ENCODE measurements at places on chromosomes 16 and 17.

GRCh38 chr16:48365025-48365600, 20.1 kb downstream of the SIAH1 start:
- peak; percentile 22 for DNase-seq

GRCh38 chr17:19996502-19996901, 12.7 kb upstream of the SPECC1 start:
- no peak for DNase-seq

DNA sequence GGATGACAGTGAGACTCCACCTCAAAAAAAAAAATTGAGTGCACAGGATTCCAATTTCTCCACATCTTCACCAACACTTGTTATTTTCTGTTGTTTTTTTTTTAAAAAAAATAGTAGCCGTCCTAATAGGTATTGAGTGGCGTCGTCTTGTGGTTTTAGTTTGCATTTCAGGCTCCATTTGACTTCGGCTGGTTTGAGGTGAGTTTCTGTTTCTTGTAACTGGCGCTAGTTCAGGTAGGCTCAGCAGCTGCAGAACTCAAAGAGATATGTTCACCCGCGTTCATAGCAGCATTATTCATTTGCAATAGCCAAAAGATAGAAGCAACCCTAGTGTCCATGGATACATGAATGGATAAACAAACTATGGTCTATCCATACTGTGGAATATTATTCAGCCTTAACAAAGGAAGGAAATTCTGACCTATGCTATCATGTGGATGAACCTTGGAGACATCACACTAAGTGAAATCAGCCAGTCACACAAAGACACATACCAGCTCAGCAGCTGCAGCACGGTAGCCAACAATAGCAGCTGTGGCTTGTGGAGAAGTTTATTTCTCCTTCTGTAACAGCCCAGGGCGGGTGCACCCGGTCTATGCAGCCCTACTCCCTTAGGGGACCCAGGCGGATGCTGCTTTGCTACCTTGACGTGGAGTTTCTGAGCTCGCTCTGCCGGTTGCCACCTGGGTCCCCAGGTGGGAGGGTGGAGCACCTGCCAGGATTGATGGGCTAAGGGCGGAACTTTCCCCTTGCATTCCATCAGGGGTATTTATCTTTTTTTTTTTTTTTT, 44.9 kb downstream of the TMEM235 start:
- DNase-seq, result no peak

- no peak for DNase-seq
Observed at GRCh38 chr16:14492614-14493013, 137.4 kb downstream of the PARN start.

GRCh38 chr17:82270651-82271050, 2.8 kb downstream of the CSNK1D start:
- DNase-seq, result no peak

GRCh38 chr17:79399610-79400144, 211.2 kb downstream of the RBFOX3 start:
- no peak for DNase-seq

- DNase-seq, result peak; percentile 36
Observed at GRCh38 chr17:43019418-43019817, 2.8 kb downstream of the VAT1 start.

- no peak for DNase-seq
Observed at GRCh38 chr17:54861471-54861983, 39.1 kb upstream of the TOM1L1 start.

DNA sequence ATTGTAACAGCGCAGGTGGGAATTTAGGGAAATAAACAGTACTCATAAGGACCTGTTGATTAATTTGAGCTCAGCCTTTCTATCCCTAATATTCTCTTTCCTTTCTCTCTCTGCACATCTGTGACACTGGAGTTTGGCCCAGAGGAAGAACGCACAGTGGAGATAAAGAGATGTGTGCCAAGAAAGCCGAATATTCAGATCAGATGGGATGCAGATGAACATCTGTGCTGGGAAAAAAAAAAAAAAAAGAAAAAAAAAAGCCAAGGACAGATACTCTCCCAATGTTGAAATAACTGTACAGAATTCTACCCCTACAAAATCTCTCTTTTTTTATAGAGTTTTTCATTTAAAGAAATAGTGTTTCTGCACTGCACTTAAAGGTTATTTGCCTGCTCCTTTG, 485.4 kb downstream of the KCNJ2 start:
- DNase-seq, result no peak

DNA sequence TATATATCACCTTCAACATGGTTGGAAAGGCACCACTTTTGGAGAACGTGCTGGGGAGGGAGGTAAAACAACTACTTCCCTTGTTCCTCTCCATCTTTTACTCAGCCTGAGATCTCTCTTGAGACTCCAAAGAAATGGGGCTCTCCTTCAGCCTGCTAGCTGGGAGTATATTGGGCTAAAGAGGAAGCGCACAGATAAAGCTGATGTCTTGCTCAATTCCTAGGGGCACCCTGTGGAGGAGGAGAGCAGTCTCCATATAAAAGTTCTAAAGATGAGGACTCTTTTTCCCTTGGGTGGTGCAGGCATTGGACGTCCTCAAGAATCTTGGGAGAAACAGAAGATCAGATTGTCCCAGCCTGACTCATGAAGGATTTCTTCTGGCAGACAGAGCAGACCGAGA, 4.6 kb upstream of the ETV4 start:
- DNase-seq, result no peak

DNA sequence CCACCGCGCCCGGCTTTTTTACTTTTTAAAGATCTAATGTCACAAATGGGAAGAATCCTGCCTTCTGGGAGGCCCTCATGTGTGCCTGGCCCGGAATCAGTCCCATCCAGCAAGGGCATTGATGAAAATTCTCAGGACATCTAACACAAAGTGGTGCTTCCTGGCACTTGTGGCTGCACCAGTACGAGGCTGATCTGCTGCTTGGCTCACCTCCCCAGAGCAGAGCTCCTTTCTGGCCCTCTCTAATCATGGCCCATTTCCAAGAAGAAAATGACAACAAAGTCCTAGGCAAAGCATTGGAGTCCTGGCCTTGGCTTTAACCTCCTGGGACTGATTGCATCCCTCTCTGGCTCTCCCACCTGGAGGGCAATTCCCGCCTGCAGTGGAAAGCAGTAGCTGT, 50.7 kb upstream of the SIAH1 start:
- DNase-seq, result no peak

GRCh38 chr16:1890708-1891050, 18.7 kb upstream of the MEIOB start:
- no peak for DNase-seq

DNA sequence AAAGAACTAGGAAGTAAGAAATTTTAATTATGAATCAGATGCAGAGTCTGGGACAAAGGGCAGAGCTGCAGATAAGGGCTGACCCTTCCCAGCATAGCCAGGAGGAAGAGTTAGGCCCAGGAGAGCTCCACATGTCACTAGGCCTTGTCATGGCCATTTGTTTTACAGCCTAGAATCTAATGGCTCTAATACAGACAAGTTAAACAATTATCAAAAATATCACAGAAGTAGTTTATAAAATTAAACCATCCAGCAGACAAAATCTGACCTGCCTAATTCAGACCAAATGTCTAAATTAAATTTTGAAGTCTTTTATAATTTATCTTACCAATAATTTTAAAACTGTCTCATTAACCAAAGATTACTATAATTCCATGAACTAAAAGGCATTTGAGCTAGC, 1369.5 kb downstream of the CDH11 start:
- no peak for DNase-seq

GRCh38 chr16:57993438-57993837, 7.0 kb downstream of the ZNF319 start:
- no peak for DNase-seq

DNA sequence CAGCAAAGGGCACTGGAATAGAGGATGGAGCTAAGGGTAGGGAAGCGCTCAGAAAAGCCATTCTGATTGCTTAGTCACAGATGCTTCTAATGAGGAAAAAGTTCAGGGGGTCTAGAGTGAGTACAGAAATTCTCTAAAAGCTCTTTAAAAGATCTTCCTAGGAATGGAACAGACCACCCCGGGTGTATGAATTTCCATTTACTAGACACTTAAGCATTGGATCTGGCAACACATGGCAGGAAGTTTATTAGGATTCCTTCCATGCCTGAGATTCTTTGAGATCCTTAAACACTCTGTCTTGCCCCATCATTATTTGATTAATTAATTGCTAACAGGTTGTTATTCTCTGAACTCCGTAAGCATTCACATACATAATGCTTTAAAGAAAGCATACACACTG, 8.5 kb downstream of the KRTAP9-7 start:
- no peak for DNase-seq

- DNase-seq, result no peak
Observed at GRCh38 chr16:68488554-68488953, 40.2 kb upstream of the SMPD3 start.

DNA sequence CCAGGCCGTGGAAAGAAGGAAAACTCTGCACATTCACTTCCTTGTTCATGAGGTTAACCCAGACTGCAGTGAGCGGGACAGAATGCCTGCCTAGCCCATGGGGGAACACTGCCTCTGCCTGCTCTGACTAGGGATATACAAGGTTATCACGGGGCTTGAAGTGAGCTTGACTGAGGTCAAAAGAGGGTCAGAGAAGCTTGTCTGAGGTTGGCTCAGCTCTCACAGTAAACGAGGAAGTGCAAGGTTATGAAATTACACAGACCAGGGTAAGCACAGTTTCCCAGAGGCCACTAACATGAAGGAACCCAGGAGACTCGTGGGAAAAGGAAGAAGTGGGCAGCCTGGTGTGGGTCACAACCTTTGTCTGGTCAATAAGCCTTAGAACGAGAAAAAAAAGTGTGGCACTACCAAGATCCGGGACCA, 28.7 kb downstream of the HIC1 start:
- no peak for DNase-seq

GRCh38 chr16:69112285-69113129, 7.1 kb downstream of the HAS3 start:
- DNase-seq, result peak; percentile 79

GRCh38 chr17:80252871-80253270, 7.8 kb upstream of the RNF213 start:
- no peak for DNase-seq

GRCh38 chr16:28548306-28548802, 5.4 kb upstream of the SGF29 start:
- DNase-seq, result no peak

GRCh38 chr16:74560912-74561311, 46.0 kb downstream of the GLG1 start:
- DNase-seq, result no peak

DNA sequence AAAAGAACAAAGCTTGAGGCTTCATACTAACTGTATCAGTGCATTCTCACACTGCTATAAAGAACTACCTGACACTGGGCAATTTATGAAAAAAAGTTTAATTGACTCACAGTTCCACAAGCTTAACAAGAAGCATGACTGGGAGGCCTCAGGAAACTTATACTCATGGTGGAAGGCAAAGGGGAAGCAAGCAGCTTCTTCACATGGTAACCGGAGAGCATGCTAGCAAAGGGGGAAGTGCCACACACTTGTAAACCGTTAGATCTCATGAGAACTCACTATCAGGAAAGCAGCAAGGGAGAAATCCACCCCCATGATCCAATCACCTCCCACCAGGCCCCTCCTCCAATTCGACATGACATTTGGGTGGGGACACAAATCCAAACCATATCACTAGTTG, 25.3 kb downstream of the CTRB2 start:
- DNase-seq, result no peak

- DNase-seq, result peak; percentile 3
Observed at GRCh38 chr16:70161350-70161749, 12.2 kb upstream of the CLEC18C start.

- DNase-seq, result no peak
Observed at GRCh38 chr16:86494039-86494564, 16.2 kb upstream of the FOXF1 start.

DNA sequence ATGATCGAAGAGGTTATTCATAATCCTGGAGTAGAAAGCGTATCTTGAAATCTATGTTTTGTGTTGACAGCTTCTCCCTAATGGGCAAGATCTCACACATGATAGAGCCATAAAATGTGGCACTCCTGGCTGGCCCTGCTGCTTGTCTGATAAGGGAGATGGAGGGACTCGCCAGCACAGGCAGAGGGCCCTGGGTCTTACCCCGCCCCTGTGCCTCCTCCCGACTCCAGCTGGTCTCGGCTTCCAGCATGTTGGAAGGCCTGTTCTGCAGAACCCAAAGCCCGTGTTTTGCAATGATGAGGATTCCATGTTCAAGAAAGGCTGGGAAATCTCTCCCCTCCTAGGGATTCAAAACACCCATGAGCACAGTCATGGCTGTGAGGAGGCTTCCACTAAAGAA, 106.7 kb upstream of the SDK2 start:
- DNase-seq, result no peak

DNA sequence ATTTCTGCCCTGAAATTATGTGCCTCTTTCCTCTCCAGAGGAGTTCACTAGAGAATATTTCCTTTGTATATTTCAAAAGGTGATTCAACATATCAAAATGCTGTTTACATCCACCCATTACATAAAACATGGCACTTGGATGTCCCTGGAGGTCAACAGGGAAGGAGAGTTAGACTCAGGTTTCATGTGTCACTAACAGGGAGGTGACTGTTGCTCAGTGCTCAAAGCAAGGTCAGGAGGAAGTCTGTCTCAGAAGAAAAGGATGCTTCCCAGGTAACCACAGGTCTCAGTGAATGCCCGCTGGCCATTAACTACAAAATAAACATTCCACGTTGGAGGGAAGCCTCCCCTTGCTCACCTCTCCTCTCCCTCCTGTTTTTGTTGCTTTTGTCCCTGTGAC, 198.6 kb downstream of the AXIN2 start:
- no peak for DNase-seq

- no peak for DNase-seq
Observed at GRCh38 chr16:83882163-83882885, 16.6 kb upstream of the MLYCD start.

- DNase-seq, result no peak
Observed at GRCh38 chr17:19534562-19535149, 1.0 kb downstream of the SLC47A1 start.

GRCh38 chr16:86718118-86718517, 139.8 kb downstream of the FOXL1 start:
- no peak for DNase-seq

GRCh38 chr17:21149621-21150020, 22.9 kb downstream of the DHRS7B start:
- no peak for DNase-seq

DNA sequence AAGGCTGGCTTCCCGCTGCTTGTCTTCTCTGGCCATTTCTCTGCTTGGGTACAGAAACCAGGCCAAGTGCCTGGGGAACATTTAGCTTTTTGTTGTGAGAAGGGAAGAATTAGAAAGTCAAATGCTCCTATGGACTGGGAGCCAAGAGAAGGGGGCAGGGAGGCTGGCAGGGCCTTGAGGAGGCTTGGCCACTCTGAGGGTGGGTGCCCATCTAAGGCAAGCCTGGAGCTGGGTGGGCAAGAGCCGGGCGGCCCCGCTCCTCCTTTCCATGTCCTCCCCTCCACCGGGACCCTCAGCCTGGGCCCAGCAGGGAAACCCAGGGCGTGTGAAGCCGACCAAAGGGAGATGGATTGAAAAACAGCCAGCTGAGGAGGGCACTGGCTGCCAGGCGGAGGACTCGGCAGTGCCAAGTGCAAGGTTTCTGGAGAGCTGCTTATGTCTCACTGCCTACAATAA, 69.4 kb downstream of the NTN1 start:
- DNase-seq, result no peak

- DNase-seq, result peak; percentile 72
Observed at GRCh38 chr17:75516619-75517296, 430 bp downstream of the TSEN54 start.

- no peak for DNase-seq
Observed at GRCh38 chr16:6837722-6838121, 494.9 kb upstream of the RBFOX1 start.

GRCh38 chr17:21500064-21500463, 123.9 kb downstream of the KCNJ12 start:
- DNase-seq, result no peak

Measured in AG08396 (cell line).